ENCODE measurements at places on chromosomes 13 and 19.

DNA sequence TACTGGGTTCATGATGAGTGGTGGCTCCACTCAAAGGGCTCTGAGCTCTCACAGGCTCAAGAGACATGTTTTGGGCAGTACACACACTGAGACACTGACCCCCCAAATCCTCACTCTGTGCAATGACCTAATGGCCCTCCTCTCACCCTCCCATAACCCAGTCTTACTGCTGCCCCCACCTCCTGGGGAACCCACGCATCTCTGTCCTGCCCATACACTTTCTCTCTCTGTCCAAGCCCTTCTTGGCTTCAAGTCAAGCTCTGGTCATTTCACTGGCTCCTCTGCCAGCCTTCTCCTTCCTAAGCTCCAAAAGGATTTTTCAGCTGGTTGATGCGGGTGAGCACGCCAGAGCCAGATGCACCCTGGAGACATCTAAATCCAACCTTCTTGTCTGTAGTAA is 187.9 kb upstream of the TSHZ3 start:
- ATAC-seq: no peak

DNA sequence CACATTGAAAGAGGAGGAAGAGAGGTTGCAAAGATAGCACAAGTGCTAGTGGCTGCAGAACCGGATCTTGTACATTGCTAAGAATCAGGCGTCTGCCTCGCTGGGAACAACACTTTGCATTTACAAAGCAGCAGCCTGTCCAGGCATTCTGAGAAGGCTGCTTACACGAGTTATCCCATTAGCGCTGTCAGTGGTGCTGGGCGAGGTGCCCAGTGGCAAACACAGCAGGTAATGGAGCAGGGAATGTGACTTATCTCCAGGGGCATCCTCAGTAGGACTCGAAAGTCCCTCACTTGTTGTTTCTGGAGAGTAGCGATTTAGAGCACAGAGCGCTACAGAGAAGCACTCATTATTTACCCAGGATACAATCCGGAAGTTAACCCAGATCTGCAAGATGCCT is 209.6 kb downstream of the OLFM4 start:
- ATAC-seq: no peak

DNA sequence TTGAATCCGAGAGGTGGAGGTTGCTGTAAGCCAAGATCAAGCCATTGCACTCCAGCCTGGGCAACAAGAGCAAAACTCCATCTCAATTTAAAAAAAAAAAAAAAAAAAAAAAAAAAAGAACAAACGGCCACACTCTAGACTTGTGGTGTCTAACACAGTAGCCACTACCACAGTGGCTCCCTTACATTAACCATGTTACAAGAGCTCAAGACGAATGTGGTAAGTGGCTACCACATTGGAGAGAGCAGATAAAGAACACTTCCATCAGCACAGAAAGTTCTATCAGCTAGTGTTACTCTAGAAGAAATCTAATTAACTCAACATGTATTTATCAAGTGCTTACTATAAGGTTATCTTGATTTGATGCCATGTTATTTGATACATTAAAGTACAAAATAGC is 11.5 kb downstream of the XPO4 start:
- ATAC-seq: no peak

DNA sequence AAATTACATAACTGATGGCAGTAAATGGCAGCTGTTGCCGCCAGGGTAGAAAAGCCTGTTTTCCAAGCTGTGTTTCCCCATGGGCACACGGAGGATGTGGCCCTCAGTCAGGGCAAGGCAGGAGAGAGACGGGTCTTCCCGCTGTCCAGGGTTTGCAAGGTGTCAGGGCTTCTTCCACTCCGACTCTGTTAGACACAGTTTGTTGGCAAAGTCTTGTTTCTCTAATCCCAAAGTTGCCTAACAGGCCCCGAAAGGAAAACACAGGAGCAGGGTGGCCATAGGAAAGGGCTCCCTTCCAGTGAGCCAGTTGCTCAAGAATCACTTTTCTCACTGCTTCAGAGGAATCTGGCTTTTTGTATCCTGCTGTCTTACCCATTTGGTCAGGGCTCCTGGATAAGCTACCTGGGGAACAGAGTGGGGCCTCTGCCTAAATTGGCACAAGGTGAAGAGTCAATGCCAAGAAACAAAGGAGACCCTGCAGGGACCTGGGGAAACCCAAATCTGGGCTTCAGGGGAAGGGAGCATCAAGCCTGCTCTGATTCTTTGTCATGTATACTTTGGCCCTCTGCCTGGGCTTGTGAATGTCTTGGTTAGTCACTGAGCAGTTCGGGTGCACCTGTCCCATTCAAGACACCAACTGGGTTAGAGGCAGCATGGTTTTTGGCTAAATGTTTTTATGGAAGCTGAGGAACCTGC is 29.0 kb upstream of the CXCL17 start:
- ATAC-seq: peak; percentile 82

DNA sequence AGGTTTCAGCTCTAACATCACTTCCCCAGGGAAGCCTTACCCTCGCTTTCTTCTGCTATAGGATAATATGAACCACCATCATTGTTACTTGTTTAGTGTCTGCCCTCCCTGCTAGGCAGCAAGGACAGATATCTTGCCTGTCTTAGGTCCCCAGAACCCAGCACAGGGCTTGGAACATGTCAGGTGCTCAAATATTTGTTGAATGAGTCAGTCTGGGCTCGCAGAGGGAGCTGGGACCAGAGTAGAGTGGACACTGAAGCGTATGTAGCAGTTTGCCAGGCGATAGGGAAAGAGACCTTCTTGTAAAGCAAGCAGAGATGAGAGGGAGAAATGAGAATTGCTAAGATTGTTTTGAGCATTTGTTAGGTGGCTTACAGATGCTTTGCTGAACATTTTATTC is 11.7 kb downstream of the BCKDHA start:
- ATAC-seq: no peak

DNA sequence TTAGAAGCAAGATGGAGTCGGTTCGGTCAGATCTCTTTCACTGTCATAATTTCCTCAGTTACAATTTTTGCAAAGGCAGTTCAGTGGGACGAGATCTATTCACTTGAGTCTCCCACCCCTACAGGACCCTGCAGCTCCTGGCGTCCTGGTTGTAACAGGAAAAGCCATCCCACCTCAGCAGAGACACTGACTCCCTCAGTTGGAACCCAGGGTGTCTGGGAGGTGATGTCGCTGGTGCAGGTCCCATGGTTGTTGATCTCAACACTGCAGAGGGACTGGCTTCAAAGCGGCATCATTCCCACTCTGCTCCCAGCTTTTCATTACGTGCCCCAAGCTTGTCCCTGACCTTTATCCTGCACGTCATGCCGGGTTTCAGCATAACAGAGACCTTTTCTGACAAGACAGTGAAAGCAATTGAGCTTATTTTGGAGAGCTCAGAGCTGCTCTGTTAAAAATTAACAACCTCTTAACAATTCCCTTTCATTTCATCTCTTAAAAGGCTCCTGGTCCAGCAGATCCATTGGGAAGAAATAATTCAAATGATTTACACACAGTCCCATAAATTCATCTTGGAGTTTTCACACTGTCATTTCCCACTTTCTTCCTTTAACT is 17.6 kb upstream of the COG3 start:
- no peak for ATAC-seq

DNA sequence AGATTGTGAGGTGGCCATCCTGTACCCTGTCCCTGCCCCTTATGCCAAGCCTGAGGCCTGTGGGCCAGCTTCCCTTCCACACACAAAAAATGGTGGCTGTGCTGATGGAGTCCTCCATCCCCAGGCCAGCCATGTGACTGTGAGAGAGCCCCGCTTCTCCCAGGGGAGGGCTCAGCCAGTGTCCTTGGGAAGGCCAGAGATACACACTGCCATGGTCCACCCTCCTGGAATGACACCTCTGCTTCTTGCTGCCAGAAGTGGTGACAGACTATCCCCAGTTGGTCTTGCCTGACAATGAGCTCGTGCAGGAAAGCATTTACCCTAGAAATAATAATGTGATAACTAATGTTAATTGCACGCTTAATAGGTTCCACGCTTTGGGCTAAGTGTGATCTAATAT is 38.0 kb downstream of the FAM124A start:
- no peak for ATAC-seq

DNA sequence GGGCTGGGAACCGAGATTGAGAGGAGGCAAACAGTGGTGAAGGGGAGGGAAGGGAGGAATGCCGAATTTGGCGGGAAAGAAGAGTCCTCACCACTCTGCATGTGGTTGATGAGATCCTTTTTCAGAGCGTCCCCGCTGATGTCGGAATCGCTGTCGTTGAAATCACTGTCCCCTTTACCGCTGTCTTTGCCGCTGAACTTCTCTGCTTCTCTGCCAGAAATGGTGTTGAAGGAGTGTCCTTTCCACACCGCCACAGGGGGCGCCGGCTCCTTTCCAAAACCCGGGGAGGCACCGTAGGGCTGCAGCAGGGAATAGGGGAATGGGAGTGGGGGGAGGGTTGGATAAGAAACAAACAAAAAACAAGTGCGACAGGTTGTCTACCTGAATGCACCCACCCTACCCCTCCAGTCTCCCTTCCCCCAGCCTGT is 3.1 kb downstream of the PCDH8 start:
- ATAC-seq: no peak

- no peak for ATAC-seq
Measured at GRCh38 chr13:99895444-99896368, 75.9 kb downstream of the ZIC5 start.

DNA sequence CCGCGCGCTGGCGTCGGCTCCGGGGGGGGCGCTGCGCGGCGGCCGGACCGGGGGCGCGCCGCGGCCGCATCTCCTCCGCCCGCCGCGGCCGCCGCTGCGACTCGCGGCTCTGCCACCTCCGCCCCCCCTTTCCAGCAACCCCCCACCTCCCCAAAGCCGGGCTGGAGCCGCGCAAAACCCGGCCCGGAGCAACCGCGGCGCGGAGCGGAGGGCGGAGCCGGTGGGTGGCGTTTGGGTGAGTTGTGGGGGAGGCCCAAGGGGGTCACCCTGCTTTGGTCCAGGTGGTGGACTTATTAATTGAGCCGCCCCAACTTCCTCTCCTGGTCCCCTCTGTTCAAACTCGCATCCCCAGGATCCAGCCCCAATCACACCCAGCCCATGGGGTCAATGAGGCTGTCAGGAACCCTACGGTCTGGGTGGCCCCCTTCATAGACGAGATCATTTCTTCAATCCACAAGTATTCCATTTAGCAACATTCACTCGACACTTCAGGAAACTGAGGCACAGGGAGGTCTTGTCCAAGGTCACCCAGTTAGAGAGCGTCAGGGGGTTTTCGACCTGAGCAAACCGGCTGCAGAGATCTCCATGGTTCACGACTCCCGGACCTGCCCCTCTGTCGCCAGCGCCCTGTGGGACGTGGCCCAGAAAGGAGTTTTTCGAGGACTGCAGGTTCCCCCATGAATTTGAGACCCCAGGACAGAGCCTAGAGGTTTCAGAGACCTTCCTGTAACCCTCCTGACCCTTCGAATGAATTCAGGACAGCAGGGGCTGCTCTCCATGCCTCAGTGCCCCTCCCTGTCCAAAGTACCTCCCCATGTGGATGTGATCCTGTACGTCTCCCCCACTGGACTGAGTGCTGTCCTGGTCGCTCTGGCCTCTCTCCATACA is 22.4 kb upstream of the SEMA6B start:
- no peak for ATAC-seq

- peak; percentile 15 for ATAC-seq
Measured at GRCh38 chr19:10898633-10899032, 27.3 kb downstream of the CARM1 start.

DNA sequence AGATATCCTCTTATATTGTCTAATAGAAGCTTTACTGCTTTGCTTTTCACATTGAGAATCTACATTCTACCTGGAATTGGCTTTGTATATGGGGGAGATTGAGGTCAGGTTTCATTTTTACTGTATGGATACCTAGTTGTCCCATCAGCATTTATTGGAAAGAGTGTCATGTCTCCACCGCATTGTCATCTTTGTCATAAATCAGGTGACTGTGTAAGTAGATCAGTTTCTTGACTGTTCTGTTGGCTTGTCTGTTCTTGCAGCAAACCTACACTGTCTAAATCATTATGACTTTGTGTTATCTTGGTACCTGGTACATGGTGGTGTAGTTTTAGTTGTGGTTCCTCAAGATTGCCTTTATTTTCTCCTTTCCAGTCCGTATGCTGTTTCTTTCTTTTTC is 5.8 kb downstream of the URI1 start:
- no peak for ATAC-seq

GRCh38 chr19:42494321-42494720 is 34.0 kb downstream of the CEACAM1 start:
- no peak for ATAC-seq

DNA sequence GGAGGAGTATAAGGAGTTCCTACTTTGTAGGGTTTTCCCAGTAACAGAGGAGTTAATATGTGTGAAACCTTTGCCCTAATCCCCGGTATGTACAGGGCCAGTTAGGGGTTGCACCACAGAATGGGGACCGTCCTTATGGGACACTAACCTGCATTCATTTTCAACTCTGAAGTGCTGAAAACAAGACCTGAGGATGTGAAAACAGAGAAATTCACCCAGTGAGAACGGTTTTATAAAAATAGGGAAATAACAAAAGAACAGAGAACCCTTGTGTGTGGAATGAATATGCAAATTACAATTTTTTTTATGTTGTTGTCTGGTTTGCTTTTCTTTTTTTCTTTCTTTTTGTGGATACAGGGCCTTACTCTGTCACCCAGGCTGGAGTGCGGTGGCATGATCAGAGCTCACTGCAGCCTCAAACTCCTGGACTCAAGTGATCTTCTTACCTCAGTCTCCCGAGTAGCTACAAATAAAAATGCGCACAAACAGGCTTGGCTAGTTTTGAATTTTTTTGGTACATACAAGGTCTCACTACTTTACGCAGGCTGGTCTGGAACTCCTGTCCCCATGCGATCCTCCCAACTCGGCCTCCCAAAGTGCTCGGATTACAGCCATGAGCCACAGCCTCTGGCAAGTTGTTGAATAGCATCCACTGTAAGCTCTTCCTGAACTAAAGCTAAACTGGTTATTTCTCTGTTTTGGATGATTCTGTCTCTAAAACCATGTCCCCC is 10.6 kb downstream of the CLC start:
- ATAC-seq: no peak

GRCh38 chr19:7847664-7848063 is 17.6 kb downstream of the EVI5L start:
- no peak for ATAC-seq

DNA sequence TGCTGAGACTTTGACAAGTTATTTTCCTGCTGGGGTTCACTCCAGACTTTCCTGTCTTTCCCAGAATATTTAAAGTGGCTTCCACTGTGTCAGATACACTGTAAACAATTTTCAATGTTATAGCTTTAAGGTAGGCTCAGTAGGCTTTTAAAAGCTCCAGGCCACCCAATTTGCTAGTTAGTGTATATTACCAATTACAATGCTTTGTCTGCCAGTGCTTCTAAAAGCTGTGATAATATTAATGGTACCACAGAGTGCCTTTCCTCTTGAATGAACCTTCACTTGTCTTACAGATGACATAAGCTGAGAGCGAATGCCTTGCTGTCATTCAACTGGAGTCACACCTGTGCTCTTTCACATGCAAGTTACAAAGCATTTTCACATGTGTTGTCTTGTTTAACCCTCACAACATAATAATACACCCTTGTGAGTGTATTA is 239.7 kb upstream of the HTR2A start:
- ATAC-seq: no peak

GRCh38 chr19:6374161-6374709 is 1.5 kb downstream of the PSPN start:
- no peak for ATAC-seq
